Mesenteric fat pad (tissue), 1 donor: ENCODE measurements at places on chromosomes 5 and 9. TPM values are rescaled to one million over a fixed set of nuclear protein-coding genes. Genes with fewer than 3 reads are reported as not detected.

The PCDHGB7 gene
- 8.1 TPM for total RNA-seq

The QSOX2 gene
- 10.3 TPM for total RNA-seq

The LURAP1L gene
- 21.7 TPM for total RNA-seq

The CDH18 gene
- total RNA-seq, result not detected

The PCDHA12 gene
- total RNA-seq, result 0.29 TPM

The MYOZ3 gene
- 0.42 TPM for total RNA-seq

The BRINP1 gene
- total RNA-seq, result not detected

The RAB3C gene
- 8.4 TPM for total RNA-seq

The PCDHB10 gene
- total RNA-seq, result 1.4 TPM

The SYK gene
- total RNA-seq, result 26.7 TPM

The STKLD1 gene
- not detected for total RNA-seq

The UBQLN1 gene
- total RNA-seq, result 108 TPM

The FOXD4L3 gene
- not detected for total RNA-seq

The FST gene
- 2.9 TPM for total RNA-seq

The TMOD1 gene
- 5.8 TPM for total RNA-seq
